NCI-H1930 (cell line): ENCODE measurements at places on chromosomes 5 and 9.

DNA sequence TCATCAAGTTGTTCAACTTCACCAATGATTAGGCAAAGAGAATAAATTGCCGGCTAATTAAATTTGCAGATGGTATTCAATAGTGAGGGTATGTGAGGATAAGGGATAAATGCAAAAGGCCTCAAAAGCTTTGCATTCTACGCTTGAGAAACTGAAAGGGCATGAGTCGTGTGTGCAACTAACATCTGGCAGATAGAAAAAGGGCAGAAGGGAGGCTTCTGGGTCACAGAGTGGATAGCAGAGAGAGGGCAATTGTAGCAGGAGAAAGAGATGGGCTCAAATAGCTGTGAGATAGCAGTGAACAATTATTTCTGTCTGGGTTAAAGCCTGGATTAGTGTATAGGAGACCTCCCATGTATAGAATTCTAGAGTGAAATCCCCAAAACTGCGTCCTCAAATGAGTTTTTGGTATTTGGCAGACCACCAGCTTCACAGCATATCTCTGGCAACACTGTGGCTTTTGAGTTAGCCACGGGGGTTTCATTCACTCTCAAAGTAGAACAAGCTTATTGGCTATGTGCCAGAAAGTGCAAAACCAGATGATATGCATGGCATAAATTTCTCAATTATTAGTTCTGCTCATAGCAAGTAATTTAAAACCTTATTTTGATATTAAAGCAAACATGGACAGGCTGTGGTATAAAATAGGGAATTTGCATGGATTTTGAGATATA lies 586.3 kb downstream of the BRINP1 start:
- no peak for DNase-seq

- DNase-seq: no peak
Measured at GRCh38 chr5:133114166-133114932, 62.5 kb downstream of the HSPA4 start.

- DNase-seq: peak; percentile 28
Measured at GRCh38 chr9:133368249-133368881, 7.5 kb downstream of the SURF4 start.

DNA sequence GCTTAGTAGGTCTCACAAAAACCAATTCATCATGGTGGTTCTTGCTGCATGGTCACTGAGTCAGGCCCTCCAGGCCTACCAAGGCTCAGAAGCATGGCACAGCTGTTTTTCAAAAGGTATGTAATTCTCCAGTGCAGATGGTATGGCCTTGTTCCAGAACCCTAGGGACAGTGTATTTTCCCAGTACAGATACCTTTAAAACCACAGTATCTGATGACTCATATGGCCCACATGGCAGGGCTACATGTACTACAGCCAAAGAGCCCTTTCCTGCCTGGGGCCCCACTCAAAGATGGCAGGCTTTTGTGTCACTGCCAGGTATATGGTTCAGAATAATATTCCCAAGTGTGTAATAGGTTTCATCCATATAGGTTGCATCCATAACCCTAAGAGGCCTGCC lies 16.5 kb downstream of the CSF2 start:
- no peak for DNase-seq
